ENCODE measurements at places on chromosomes 5 and 9. TPM values are rescaled to one million over a fixed set of nuclear protein-coding genes. Genes with fewer than 3 reads are reported as not detected.

WDR38 gene
- not detected for total RNA-seq

FBN2 gene
- 12.1 TPM for total RNA-seq

RNF180 gene
- 0.32 TPM for total RNA-seq

GRM6 gene
- not detected for total RNA-seq

TNFSF8 gene
- not detected for total RNA-seq

PCDHGA10 gene
- total RNA-seq: not detected
